ENCODE measurements at places on chromosomes 4 and X. TPM values are rescaled to one million over a fixed set of nuclear protein-coding genes. Genes with fewer than 3 reads are reported as not detected.

- no peak for DNase-seq
Measured at GRCh38 chr4:133938061-133938460, 263.5 kb downstream of the PABPC4L start.

Gene NAP1L3
- total RNA-seq = 0.66 TPM

Gene MEPE
- not detected for total RNA-seq

Gene RBM46
- not detected for total RNA-seq

Data from activated CD8-positive, alpha-beta T cell treated with anti-CD3 and anti-CD28 coated beads, Interleukin-2, amount 10 ng/mL, durations not matched to agents 7 days and 5 days (primary cell).